ENCODE measurements at places on chromosomes 12 and 14.

GRCh38 chr14:26067341-26067740 lies 530.5 kb downstream of the NOVA1 start:
- no peak for DNase-seq

DNA sequence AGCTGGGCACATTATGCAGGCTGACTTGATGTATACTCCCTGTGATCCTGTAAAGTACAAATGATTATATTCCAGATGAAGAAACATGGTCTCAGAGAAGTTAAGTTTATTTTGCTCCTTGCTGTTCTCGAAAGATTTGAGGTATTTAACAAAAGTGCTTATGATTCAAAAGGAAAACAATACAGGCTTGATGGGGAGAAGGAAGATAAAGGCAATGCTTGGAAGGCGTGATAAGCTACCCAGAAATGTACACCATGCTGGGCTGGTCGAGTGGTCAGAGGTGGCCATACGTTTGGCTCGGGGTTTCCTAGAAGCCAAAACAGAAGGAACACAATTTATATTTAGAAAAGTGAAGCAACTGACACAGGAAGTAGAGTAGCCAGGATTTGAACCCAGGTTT lies 201.0 kb downstream of the KTN1 start:
- DNase-seq: peak; percentile 39

DNA sequence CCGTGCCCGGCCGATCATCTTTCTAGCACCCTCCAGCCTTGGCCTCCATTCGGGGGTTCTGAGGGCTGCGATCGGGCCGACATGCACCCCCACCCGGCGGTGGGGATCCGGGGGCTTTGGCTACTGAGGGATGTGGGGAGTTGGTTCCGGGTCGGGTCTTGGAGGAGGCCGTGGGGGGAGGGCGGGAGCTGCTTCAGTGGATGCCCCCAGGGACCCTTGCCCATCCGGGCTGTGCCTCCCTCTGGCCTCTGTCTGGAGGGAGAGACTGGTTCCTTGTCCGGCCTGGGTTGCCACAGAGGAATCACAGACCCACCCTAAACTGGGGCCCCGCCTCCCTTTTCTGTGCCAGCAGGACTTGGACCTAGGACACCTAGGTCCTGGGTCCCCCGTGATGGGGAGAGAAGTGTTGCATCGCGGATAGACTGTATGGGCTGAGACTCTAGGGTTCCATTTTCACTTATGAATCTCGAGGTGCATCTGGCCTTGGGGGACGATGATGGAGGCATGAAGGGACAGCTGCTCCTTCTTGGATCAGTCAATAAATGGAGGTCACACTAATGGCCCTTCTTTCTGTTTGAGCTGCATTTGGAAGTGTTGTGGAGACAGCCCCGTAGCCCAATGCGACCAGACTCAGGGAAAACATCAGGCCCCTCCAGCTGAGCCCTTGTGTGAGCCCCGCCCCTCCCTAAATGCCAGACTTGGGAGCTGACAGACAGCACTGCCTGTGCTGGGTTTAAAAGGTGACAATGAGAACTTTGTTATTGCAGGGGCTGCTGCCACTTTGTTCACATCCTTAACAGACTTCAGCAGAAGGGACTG lies 577 bp downstream of the DTX3 start:
- no peak for DNase-seq

DNA sequence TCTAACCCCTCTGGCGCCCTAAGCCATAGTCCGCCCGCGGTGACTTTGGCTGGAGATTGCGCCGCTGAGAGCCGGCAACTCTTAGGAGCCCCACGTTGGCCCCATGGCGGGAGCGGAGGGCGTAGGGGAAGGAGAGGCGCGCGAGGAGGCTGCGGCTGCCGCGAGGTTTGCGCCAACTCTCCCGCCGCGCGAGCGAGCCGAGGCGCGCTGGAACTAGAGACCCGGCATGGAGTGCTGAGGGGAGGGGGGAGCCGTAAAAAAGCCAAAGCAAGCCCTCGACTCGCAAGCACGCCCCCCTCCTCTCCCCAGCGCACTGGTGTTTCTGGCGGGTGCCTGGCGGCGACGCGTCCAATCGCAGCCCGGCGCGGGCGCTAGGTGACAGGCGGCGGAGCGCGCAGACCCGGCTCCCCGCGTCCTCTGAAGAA lies at the start of gene SYT10:
SYT10 (minus strand) TSS at position 233 of the 425 bp plus-strand sequence. CDS start 297 bp downstream, outside the sequence.
- no peak for DNase-seq

DNA sequence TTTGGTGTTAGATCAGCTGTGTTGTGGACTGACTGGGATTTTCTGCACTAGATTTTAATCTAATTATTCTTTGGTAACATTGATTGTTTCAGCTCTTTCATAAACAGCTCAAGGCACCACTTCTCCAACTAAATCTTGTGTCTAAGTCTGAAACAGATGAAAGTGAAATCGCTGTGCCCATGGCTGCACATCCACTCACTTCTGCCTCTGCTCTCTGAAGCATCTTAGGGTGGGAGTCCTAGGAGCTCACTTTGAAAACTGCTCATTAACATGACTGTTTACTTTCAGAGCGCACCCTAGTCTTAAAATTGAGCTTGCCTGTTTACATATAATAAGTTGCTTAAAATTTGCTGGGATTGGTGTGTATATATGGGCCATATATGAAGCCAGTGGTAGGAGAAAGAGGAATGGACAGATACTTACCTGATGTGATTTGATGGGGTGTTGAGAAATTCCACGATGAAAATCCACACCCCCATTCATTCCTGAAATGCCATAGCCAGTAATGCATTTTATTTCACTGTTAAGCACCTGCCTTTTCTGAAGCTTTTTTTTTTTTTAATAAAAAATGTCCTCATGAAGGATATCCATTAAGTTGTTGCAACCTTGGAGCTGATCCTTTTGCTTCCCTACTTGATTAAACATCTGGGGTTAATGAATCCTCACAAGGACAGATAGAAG lies 52.8 kb downstream of the PPFIBP1 start:
- DNase-seq: no peak

DNA sequence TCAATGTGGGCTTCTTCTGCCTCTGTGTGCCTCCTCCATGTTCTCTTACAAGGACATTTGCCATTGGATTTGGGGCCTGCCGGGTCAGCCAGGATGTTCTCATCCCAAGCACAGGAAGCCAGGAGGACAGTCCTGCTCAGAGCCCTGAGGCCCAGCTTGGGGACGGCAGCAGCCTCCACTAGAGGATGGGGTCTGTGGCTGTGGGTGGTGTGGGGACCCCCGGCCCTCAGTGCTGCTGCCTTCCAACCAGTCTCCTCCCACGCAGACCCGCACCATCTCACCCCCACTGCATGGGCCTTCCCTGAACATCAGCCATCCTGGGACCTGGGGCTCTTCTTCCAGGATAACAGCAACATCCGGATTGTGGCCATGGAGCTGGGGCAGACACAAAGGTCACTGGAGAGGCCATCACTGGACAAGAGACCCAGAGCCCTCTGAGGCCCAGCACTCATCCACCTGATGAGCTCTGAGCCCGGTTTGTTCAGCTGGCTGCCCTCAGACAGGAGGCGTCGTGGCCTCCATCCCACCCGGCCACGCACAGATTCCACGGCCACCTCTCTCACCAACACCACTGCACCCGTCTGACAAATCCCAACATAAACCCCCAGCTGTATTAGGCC lies 56.5 kb upstream of the C14orf180 start:
- no peak for DNase-seq

DNA sequence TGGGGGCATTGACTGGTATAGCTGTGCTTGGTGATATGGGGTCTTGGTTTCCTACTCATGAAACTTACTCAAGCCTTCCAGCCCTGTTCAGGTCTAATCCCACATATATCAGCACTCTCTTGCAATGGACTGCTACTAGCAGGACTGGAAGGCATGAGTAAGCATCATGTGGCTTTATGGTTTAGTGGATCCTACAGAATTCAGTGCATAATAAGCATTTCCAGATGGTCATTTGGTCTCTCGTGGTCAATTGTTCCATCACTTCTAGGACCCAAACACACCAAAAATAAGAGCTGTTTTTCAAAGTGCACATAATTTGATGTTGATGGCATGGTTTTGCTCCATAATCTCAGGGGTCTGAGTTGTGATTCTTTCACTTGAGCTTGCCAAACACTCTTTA lies 114.4 kb downstream of the LMNTD1 start:
- DNase-seq: peak; percentile 70

DNA sequence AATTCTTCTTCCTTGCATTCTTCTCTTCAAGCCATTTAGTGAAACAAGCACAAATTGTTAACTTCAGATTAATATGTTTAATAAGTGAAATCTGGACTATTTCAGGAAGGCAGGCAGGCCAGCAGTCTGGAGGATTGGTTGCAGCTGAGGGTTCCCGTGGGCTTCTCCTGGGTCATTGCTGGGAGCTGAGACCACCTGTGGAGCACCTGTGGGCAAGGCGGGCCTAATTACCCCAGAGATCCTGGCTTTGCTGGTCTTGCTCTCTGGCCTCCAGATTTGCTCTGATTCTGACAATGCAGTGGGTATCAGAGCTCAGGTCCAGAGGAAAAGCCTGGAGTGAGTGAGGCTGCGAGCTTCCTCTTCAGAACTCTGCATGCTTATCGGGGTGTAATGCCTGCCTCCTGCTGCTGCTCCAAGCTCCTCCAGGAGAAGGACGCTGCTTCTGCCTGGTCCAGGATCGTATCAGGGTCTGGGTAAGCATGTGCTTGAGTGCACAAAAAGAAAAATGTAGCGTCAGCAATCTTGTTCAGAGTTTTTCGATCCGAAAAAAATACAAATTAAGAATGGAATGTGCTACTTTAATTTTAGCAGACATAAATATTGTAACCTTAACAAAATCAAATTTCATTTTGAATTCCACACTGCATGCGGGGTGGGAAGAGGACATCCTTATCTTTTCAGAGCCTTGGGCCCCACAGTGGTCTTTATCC lies 93.8 kb downstream of the TMEM30B start:
- peak; percentile 33 for DNase-seq

GRCh38 chr14:102591372-102591943 lies 991 bp upstream of the RCOR1 start:
- DNase-seq: peak; percentile 32

- DNase-seq: peak; percentile 67
These were observed 12.9 kb upstream of the NEMF start for GRCh38 chr14:49865431-49865859.

DNA sequence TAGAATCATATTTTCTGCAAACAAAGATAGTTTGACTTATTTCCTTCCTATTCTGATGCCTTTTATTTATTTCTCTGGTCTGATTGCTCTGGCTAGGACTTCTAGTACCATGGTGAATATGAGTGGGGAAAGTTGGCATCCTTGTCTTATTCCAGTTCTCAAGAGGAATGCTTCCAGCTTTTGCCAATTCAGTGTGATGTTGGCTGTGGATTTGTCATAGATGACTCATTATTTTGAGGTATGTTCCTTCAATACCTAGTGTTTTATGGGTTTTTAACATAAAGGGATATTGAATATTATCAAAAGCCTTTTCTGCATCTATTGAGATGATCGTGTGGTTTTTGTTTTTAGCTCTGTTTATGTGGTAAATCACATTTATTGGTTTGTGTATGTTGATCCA lies 139.4 kb upstream of the CNTN1 start:
- peak; percentile 0 for DNase-seq

DNA sequence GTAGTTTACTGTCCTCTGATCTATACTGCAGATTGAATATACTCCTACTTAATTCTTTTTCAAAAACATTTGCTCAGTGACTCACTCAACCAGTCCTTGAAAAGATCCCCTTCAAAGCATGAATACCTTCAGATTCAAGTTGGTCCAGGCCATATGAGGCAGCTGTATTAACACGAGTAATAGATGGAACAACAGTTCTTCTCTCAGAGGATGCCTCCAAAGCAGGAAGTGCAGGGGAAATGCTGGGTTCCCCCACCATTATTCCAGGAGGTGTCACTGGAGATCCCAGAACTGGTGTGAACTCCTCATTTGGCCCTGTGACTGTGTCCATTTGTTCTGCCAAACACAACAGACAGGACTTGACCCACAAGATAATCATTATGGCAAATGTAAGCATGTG lies 20.6 kb downstream of the ARMH4 start:
- DNase-seq: peak; percentile 65

Measured in iris pigment epithelial cell (primary cell).